ENCODE measurements at places on chromosomes 12 and 14.

DNA sequence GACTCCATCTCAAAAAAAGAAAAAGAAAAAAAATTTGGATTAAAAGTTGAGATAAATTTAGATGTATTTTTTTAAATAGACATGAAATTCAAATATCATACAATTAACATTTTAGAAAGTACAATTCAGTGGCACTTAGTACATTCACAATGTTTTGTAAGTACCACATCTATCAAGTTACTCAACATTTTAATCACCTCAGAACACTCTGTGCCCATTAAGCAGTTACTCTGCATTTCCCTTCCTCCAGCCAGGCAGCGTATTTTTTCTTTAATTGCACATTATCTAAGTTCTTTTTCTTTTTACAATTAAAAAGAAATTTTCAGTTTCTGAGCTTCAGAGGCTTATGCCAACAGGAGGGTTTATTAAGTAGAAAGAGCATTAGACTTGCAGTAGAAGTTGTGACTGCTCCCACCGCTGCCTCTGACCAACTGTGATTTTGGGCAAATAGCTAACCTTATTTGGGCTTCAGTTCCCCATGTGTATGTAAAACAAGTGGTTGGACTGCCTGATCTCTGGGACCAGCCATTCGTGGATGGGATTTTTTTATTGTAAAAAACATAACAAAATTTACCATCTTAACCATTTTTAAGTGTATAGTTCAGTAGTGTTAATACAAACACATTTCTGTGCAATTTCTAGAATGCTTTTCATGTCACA, 65.7 kb downstream of the WNK1 start:
- DNase-seq: no peak

DNA sequence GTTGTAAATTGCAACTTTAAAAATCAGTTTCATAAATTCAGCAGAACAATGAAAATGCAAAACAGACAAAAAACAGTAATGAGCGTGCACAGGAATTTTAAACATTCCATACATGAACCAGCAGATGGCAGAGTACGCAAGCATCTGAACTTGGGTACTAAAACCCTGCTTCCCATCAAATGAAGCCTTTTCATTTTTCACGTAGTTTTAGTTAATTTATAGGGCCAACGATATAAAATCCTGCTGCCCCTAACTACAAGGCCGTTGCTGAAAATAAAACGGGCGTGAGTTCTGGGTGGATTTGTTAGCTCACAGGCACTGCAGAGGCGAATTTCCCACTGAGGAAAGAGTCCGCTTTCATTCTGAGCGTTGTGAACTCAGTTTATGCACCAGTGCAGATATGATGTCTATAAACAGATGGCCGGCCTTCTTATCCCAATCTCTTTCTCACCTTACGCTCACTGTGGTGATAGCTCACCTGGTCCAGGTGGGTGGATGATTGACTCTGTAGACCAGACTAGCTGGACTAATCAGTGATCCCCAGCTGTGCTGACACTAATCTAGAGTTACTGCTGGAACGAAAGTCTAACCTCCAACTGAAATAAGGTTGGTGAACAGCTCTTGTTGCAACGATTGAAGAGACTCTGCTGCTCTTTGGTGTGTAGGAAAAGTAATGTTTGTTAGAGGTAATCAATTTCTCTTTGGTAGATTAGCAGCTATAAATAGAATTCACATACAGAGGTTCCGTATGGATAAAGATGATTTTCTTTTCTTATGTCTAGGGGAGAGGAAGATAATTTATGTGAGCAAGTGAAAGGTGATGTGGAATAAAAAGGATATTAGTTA, 89.2 kb downstream of the PDZRN4 start:
- DNase-seq: no peak

GRCh38 chr14:71956920-71957563, 24.8 kb downstream of the RGS6 start:
- no peak for DNase-seq

DNA sequence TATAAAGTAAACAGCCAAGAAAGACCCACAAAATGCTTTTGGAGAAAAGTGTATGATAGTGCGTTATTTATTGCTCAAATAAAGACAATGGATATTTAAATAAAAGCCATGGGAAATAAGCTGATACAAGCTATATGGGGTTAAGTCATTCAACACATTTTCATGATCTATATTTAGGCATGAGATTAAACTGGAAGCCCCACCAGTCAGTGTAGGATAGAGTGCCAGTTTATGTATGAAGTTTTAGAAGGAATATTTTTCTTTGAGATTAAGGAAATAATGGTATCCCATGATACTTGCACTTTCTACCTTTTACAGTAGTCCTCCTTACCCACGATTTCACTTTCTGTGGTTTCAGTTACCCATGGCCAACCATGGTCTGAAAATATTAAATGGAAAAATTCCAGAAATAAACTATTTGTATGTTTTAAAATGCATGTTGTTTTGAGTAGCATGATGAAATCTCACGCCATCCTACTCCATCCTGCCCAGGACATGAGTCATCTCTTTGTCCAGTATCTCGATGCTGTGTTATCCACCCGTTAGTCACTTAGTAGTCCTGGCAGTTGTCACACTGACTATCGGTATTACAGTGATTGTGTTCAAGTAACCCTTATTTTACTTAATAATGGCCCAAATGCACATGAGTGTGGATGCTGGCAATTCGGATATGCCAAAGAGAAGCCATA, 22.3 kb downstream of the SYT1 start:
- no peak for DNase-seq

GRCh38 chr14:101178184-101179072, 274.9 kb upstream of the RTL1 start:
- no peak for DNase-seq

- no peak for DNase-seq
These were observed 84.9 kb upstream of the ZDHHC17 start for GRCh38 chr12:76678992-76679391.

GRCh38 chr14:34334329-34334728, 127.7 kb downstream of the SPTSSA start:
- no peak for DNase-seq

- DNase-seq: no peak
These were observed 45.4 kb upstream of the BTG1 start for GRCh38 chr12:92191061-92191460.

- DNase-seq: no peak
These were observed 22.9 kb downstream of the ERH start for GRCh38 chr14:69375182-69375581.

DNA sequence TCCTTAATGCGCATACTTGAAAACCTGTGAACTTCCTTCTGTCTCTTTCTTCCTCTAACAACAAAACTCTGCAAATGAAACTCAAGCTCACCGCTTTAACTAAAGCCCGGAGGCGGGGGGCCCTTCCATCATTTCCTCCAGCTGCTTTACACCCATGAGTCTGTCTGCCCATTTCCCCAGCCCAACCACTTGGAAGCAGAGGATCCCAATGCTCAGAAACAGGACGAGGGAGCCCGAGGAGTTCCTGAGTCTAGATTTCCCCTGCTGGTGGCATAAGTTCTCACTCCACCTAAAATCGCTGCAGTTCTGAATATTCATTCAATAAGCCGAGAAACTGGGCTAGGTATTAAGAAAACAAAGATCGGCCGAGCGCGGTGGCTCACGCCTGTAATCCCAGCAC, 30.8 kb downstream of the GPR19 start:
- no peak for DNase-seq

- DNase-seq: no peak
These were observed 73.7 kb downstream of the CIT start for GRCh38 chr12:119803381-119803791.

- no peak for DNase-seq
These were observed 521.2 kb upstream of the TBX3 start for GRCh38 chr12:115204957-115205754.

GRCh38 chr12:130013771-130014484, 110.1 kb upstream of the TMEM132D start:
- no peak for DNase-seq

GRCh38 chr12:64510667-64511066, 58.7 kb downstream of the TBK1 start:
- DNase-seq: no peak

DNA sequence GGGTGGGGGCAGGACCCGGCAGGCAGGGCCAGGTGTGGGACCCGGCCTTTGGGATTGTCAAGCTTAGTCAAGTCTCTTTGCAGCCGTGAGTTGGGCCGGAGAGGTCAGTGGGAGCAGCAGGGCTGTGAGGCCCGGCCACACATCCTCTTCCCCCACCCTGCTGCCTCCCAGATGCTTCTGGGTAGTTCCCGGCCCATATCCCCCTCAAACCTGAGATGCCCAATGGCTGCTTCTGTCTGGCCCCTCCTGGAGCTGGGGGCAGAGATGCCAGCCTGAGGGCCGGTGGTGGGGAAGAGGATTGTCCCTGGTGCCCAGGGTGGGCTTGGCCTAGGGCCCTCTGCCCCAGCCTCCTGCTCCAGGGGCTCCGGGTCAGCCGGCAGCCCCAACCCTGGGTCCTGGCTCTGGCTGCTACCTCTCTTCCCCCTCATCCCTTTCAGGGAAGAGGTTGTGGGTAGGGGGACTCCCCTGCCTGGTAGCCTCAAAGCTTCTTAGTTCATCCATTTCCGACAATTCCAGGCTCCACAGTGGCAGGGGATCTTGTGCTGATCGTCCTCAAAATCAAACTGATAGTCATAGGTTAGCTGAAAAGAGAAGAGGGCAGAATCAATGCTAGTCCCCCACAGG, 2.8 kb upstream of the PRKAG1 start:
- DNase-seq: no peak

GRCh38 chr12:79547044-79547734, 143.6 kb downstream of the PAWR start:
- DNase-seq: no peak

- no peak for DNase-seq
These were observed 905.6 kb downstream of the BCL11B start for GRCh38 chr14:98366429-98366828.

DNA sequence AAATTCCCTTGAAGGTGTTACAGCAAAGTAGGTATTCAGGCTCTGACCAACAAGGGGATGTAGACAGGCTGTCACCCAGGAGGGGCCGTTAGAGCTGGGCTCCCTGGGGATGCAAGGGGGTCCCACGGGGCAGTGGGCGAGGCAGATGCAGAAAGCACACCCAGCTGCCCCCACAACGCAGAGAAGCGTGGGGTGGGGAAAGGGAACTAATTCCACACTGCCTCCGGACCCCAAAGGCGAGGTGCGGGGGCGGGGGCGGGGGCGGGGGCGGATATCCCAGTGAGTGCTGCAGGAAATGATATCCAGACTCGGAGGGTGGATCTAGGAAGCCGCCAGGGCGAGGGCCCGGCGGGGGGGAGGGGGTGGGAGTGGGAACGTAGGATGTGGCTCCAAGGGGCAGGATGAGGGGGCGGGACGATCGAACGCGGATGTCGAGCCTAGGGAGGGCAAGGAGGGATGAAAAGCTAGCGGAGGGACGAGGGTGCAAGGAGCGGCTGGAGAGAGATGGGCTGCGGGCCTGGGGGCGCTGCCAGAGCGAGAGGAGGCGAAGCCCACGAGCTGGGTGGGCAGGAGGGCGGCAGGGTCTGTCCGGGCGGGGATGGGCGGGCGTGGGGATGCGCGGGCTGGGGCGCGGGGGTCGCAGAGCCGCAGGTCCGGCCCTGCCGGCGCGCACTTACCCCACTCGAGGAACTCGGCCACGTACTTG, 874 bp downstream of the CDC42BPB start:
- DNase-seq: no peak

- no peak for DNase-seq
These were observed 187.7 kb downstream of the TMTC3 start for GRCh38 chr12:88329833-88330232.

- DNase-seq: no peak
These were observed 159.1 kb downstream of the RPS29 start for GRCh38 chr14:49427117-49427516.

GRCh38 chr12:46154221-46154985, 114.4 kb downstream of the SLC38A1 start:
- no peak for DNase-seq

DNA sequence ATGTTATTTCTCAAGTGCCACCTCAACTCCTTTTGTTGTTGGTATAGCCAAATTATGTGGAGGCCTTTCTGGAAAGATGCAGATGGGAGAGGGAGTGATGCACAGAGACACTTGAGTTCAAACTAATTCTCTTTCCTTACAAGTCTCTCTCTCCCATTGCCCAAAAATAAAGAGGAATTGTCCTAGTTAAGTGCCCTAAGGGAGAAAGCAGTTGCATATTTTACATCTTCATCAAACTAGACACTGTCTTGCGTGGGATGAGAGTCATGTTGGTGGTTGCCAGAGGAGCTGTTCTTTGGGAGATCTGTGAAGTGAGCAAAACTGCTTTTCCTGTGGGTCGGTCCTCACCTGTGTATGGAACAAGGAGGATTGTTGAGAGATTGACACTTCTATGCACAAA, 72.2 kb downstream of the EP400 start:
- DNase-seq: no peak

DNA sequence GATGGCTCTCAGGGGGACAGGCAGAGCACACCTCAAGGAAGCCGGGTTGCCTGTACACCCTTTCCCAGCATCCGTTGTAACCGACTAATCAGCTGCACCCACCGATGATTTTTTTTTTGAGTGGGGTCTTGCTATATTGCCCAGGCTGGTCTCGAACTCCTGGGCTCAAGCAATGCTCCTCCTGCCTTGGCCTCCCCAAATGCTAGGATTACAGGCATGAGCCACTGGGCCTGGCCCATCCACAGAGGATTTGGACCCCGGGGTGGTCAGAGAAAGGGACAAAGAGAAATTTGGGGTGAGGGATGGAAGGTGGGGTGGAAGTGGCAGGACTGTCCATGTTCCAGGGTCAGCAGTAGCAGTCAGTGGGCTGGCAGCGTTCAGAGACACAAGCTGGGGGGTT, 43.3 kb upstream of the PPP1CC start:
- DNase-seq: no peak

DNA sequence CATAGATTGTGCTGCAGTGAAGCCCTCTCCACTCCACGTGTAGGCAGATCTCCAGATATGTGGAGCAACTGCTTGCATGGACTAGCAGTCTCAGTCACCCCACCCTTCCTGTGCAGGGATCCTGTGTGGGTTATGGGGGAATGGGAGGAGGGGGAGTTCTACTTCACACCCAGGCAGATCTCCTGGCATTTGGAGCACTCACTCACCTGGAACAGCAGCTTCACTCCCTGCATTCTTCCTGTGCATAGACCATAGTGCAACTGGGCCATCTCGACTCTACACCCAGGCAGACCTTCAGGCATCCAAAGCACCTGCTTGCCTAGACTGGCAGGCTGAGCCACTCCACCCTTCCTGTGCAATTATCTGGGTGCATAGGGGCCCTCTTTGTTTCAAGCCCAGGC, 96.0 kb upstream of the PCED1B start:
- no peak for DNase-seq

DNA sequence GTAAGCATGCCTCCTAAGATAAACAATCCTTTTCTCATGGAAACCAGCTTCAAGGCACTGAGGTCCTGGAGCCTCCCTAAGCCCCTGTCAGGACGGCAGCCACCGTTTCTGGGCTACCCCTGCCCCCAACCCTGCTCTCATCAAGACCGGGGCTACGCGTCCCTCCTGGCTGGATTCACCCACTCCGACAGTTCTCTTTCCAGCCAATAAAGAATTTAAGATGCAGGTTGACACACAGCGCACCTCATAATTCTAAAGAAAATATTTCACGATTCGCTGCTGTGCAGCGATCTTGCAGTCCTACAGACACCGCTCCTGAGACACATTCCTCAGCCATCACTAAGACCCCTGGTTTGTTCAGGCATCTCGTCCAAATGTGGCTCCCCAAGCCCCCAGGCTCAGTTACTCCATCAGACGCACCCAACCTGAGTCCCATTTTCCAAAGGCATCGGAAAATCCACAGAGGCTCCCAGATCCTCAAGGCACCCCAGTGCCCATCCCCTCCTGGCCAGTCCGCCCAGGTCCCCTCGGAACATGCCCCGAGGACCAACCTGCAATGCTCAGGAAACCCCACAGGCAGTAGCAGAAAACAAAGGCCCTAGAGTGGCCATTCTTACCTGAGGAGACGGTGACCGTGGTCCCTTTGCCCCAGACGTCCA, 336.3 kb downstream of the TMEM121 start:
- DNase-seq: no peak

All from effector memory CD4-positive, alpha-beta T cell (primary cell).